ENCODE measurements at places on chromosomes 5 and 9.

- DNase-seq = no peak
Measured at GRCh38 chr9:71119746-71120145, 1.7 kb downstream of the TRPM3 start.

DNA sequence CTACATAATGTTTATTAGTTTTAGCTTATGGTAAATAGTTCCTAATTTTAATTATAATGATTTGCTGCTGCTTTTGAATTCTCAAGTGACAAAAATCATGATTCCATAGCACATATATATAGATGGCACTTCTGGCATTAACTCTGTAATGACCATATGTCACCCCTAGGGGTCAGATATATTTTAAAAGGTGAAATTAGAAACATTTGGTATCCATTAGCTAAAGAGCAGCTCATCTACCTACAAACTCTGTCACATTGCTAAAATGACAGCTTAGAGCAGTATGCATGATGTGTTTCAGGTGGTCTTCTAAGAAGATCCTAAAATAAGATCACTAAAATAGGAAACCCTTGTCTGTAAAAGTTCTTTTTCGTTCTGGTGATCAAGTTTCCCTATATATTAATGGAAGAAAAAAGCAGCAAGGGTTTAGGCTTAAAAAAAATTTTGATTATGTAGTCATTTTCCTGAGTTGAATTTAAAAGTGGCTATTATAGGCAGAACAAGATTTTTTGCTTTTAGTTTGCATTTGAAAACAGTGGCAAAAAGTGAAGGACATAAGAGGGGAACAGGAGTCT is 157.7 kb upstream of the POU5F2 start:
- DNase-seq = no peak

GRCh38 chr9:101479338-101480030 is 43.9 kb upstream of the ALDOB start:
- DNase-seq = no peak

GRCh38 chr5:52007230-52007858 is 624.1 kb downstream of the ISL1 start:
- no peak for DNase-seq

DNA sequence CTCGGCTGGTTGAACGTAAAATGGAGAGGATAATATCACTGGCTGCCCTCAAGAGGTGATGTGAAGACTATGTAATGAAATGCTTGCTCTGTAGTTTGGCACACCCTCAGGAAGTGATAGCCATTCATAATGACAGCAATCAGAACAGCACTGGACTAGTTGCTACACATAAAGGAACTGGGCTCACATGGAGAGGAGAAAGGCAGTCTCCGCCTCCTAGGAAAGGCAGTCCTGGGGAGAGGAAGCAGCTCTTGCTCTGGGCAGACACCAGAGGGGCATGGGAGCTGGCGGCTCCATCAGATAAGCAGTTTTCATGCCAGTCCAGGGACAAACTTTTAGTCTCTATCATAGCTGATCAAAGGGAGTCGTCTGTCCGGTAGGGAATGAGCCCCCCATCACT is 46.9 kb downstream of the ARHGEF37 start:
- no peak for DNase-seq

DNA sequence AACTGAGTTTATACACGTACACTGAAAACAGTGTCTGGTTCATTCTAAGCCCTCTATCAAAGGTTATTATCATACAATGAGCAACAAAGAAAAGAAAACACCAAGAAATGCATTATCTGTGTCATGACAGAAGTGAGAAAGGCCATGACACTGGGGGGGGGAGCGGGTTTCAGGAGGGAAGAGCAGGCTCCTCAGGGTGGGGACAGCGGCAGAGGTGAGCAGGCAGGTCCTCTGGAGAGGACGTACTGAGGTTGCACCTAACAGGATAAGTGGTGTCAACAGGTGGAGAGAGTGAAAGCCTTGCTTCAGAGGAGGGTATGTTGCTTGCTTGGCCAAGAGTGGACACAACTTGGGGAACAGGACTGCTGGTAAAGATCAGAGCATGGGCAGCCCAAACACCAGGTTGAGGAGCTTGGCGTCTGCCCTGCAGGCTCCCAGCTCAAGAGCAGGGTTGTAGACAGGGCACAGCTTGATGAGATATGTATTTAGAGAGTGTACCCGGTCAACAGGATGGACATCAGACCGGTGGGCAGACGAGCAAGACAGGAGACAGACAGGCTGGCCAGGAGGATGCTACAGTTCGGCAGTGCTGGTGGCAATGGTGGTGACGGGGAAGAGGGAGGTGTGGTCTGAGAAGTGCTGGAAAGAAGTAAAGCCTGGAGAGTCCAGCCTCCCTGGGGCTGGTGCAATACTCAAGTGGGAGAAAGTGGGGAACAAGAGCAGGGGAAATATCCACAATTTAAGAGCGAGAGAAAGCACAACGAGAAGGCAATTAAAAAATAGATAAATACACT is 10.3 kb downstream of the WHRN start:
- DNase-seq = no peak

GRCh38 chr9:78972303-78972999 is 599.3 kb upstream of the TLE4 start:
- no peak for DNase-seq

DNA sequence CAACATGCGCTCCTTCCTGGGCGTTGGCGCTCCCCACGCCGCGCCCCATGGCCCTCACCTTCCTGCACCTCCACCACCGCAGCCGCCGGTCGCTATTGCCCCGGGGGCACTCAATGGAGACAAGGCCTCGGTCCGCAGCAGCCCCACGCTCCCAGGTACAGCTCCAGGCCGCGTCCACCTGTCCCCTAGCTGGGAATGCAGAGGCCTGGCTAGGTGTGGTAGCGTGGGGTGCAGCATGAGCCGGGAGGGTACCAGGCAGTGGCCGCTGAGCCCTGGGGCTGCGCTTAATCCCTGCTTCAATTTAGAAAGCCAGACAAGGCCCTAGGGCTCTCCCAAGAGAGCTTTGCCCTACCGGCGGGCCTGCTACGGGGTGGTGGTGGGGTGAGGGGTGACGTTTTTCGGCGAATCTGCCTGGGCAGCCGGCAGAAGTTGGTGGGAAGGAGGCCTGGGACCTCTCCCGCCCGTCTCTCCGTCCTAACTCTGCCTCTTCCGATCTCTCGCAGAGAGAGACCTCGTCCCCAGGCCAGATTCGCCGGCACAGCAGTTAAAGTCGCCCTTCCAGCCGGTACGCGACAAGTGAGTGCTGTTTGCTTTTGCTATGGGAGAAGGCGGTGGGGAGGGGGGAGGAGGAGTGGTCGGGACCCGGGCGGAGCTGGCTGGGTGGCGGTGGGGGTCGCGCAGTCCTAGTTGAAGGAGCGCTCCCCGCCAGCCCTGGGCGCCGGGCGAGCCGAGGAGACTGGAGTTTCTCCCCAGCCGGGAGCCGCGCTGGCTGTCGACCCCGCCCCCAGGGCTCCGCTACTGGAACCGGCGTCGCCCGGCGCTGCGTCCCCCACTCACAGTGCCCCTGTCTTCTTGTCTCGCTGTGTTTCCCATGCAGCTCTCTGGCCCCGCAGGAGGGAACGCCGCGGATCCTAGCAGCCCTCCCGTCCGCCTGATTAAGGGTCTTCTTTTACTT is 4.8 kb downstream of the IRX1 start:
- DNase-seq = no peak

- DNase-seq = no peak
Measured at GRCh38 chr5:149053072-149053695, 9.7 kb downstream of the SH3TC2 start.

DNA sequence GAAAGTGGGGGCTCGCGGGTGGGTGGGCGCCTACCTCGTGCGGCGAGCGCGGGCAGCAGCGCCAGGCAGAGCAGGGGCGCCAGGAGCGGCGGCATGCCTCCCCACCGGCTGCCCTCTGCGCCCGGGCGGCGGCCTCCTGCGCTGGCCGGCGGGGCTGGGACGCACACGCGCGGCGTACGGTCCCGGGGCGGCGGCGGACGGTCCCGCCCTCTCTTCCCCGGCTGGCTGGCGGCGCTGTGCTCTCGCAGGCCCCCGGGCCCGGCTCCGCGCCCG is 220 bp downstream of the NOTCH1 start:
- no peak for DNase-seq

- no peak for DNase-seq
Measured at GRCh38 chr5:122458278-122458872, 146.3 kb downstream of the SNCAIP start.

DNA sequence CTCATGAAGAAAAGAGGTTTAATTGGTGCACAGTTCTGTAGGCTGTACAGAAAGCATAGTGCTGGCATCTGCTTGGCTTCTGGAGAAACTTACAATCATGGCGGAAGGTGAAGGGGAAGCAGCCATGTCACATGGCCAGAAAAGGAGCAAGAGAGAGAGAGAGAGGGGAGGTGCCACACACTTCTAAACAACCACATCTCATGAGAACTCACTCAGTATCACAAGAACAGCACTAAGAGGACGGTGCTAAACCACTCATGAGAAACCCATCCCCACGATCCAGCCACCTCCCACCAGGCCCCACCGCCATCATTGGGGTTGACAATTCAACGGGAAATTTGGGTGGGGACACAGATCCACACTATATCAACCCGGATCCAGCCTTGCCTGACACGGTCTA is 28.8 kb upstream of the IER5L start:
- DNase-seq = peak; percentile 33

DNA sequence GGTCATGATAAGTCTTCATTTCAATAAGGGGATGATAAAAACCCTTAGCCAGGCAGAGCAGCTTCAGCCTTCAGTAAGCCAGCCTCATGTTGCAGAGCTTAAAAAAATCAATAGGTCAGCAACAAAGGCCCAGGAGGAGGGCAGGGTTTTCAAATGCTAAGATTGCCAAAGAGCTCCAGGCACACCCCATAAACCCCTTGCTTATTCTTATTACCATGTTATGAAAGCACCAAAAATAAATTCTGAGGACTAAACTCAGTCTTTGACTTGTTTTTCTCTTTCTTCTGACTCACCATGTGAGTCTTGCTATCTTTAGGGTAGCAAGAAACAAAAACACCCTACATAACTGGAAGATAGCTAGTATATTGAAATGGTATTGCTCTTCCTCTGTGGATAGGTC is 317.1 kb downstream of the KCTD16 start:
- DNase-seq = no peak

DNA sequence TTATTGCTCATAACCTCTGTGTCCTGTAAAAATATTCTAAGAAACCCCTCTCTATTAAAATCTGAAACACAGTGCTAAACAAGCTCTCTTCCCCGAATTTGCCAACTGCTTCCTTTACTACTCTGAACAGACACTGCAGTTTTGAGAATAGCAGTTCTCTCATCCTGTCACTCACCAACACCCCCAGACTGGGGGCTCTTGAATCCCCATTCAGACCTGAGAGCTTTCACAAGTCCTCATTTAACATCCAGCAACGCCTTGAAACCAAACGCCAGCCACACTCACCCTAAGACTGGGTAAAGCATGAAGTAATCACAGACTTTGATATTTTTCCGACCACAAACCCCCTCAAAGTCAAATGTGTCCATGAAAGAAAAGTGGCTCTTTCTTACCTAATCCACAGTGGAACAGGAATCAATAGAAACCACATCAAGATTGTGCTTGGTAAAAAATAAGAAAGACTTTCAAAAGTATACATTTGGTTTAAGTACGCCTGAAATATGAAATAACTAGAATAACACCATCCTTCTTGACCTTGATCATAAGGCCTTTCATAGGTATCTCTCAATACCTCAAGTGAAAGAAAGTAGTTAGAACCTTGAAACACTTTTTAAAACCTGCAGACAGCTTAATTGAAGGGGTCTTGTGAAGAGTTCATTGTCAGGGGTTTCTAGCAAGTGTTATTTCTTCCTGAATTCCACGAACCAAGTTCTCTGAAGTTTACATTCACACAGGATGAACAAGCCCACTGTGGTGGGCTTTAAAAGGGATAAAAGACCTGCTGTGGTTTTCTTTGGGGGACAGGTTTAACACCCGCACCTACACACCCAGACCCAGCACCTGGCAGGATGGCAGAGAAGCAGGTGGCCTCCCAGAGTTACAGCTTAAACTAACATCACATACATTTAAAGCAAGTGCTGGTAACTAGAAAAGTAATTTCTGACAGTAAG is 412.6 kb downstream of the MLLT3 start:
- DNase-seq = peak; percentile 30

GRCh38 chr5:35320029-35320428 is 89.7 kb upstream of the PRLR start:
- DNase-seq = no peak

DNA sequence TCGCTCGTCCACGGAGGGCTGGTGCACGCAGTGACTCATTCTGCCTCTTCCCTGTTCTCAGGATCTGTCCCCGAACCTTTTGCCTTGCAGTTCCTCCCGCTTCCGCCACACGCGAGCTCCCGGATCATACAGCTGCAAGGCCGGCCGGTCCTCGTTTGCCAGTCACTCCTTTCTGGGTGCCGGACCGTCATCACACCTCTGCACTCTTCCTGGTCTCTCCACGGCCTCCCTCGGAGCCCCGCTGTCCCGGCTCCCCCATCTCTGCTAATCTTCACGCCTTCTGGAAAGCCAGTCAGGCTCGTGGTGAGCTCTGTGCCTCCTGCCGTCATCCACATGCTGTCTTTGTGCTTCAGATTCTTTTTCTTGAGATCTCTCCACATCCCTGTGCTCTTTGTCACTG is 91.8 kb downstream of the STX17 start:
- DNase-seq = no peak

GRCh38 chr5:166719991-166720390 is 1571.5 kb upstream of the WWC1 start:
- DNase-seq = no peak

GRCh38 chr9:112503170-112503569 is 16.5 kb downstream of the KIAA1958 start:
- DNase-seq = no peak

DNA sequence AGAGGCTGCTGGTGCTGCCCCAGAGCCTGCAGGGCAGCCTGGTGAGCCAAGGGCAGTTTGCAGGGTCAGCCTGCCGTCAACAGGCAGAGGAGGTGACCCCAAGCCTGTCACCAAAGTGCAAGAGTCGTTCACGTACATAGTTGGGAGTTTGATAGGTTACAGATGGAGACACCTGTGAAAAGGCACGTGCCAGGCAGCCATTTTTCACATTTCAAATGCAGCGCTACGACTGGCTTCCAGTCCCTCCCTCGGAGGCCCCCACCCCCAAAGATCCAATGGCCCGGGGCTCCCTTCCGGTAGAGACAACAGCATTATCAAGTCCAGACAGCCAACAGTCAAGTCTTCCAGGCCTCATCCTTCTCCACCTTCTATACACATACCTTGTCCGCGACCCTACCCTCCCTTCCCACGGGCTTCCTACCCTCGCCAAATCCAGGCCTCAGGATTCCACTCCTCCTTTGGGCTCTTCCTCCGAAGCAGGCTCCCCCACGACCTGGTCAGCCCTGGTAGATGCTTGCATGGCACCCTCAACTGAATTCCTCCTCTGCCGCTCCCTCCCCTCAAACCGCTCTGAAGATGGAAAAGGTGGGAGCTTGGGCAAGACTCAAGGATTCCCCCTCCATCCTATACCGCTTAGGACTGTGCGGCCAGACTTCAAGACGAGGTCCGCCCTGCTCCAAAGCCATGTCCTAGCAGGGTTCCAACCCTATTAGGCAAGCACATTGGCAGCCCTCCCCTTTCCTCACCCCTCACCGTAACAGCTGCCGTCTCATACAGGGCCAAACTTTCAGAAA is 13.2 kb downstream of the HNRNPH1 start:
- DNase-seq = no peak
